ENCODE measurements at places on chromosomes 12 and 14.
A peak's percentile ranks its signal among the peaks of the same experiment; 100 is the strongest.

GRCh38 chr12:33310471-33310870 is 129.1 kb downstream of the SYT10 start:
- no peak for DNase-seq

DNA sequence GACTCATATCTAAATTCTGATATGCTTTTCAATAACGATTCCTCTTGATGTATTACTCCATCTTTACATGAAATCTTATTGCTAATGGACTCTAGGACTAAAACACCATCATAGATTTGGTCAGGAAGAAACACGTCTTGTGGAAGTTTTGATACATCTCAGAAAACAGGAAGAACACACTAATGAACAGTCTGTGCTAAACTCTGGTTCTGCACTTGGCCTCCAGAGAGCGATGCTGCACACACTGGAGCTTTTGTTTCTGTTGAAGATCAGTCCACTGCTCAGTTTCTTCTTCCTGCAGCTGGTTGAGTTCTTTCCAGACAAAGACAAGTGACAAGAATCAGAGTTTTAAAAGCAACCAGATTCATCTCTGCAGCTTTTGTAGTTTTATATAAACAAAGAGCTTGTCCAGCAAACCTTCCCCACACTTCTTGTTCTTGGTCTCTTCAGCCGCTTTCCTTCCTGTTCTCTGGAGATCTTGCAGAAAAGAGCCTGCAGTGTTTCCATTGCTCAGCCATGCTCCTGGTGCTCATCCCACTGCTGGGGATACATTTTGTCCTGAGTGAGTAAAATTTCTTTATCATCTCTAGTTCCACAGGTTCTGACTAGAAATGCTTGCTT is 229.1 kb upstream of the OR4E1 start:
- DNase-seq = no peak

DNA sequence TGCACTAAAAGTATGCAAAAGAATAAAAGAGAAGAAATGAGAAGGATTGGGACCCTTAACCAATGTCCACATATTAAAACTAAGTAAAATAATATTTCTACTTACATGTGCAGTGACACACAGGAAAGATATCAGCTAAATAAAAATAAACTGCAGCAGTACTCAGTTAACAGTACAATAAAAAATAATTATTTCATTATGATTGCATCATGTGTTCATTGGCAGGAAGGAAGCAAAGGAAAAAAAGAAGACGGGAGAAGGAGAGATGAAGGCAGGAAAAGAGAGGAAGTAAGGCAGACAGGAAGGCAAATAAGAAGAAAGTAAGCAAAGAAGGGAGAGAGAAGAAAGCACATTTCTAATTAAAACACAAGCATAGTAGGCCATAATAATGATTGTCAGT is 33.0 kb downstream of the RASSF9 start:
- no peak for DNase-seq

DNA sequence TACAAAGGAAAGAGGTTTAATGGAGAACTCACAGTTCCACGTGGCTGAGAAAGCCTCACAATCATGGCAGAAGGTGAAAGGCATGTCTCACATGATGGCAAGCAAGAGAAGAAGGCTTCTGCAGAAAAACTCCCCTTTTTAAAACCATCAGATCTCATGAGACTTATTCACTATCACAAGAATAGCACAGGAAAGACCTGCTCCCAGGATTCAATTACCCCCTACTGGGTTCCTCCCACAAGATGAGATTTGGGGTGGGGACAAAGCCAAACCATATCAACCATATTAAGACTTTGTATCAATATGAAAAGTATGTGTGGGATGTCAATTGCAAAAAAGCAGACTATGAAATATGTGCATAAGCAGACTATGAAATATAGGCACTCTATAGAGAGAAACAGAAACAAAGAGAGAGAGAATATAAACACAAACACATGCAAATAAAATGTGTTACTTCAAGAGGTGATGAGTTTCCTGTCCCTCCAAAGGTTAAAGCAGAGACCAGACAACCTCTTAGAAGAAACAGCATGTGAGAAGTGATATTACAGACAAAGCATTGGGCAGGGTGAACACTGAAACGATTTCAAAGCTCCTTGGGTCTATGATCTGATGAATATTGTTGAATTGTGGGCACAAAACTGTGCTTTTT is 151.2 kb upstream of the KRR1 start:
- DNase-seq = no peak

GRCh38 chr14:67265131-67265530 is 23.9 kb downstream of the PALS1 start:
- no peak for DNase-seq

DNA sequence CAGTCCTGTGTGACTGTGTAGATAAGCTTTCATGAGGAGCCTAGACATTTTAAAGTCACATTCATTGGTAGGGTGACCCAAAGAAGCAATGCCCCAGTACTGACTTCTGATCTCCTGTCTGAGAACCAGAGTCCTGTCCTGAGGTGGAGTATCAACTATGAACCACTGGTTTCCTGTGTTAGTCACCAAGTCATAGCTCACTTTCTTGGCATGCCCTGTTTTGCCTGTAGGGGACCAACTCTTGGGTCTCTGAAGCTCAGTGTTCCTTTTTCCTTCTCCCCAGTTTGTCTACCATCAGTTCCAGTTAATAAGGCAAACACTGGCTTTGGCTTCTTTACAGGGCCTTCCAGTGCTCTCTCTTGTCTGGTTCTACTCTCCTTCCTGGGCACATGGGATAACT is 97.4 kb downstream of the C12orf75 start:
- no peak for DNase-seq

DNA sequence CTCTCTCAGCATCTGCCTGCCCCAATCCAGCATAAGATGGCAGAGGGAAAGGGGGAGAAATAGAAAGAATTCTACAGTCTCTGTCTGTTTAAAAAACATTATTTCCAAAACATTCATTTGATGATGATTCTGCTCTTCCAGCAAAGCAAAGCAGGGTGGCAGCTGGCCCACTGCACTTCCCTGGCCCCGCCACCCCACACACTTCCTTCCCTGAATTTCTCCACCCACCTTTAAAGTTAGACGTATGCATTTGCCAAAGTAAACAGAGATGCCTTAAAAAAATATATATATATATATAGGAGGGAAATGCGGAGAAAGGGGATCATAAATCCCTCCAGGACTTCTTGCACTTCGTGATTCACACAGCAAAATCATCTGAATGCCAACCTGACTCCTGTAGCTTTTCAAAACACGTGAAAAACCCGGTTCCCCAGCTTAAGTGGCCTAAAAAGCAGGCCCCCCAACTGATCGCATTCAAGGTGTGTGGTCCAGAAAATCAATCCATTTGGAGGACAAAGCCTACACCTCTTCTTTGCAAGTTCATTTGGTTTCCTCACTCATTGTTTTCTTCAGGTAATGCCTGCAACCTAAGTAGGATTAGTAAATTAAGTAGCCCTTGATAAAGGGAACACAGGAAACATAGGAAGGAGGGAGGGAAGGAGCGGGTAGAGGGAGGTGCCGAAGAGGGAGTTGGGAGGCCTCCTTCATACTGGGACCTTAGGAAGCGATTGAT is 68.8 kb downstream of the LLPH start:
- no peak for DNase-seq

- DNase-seq = no peak
Measured at GRCh38 chr14:56660677-56661389, 81.2 kb downstream of the TMEM260 start.

DNA sequence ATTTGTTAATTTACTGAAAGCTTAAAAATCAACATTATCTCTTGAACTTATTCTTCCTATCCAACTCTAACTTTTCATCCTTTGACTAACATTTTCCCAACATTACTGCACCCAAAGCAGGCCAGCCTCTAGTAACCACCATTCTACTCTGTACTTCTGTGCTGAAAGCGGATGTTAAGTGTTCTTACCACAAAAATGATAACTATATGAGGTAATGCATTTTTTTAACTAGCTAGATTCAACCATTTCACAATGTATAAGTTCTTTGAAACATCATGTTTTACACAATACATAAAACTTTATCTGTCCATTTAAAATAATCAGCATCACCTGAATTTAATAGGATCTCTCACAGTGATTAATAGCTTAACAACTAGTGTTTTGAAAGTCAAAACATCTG is 468.5 kb upstream of the MGAT4C start:
- DNase-seq = no peak

DNA sequence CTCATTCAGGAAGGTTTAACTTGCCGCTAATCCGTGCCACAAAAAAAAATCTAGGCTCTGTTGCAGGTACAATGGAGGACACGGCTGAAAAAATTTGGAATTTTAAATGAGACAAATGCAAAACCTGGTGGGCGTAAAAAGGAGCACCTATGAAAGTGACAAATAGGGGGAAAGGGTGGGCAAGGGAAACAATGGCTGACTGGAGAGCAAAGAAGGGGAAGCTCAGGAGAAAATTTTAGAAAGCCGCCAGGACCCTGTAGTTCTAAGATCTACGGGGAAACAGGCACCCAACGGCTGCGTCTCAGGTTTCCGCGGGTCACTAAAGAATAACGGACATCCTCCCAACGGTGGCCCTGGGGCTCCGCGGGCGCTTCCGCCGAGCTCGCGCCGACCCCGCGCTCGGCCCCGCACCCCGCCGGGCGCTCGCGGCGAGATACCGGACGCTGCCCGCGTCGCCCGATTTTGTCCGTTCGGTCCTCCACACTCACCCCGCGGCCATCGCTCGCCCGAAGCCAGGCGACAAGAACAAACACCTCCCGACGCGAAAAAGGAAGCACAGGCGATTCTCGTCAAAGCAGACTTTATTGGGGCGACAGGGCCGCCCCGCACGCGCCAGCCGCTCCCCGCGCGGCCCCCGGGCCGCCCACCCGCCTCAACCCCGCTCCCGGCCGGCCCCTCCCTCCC is 1.1 kb upstream of the YY1 start:
- no peak for DNase-seq

GRCh38 chr14:99213101-99213500 is 58.9 kb downstream of the BCL11B start:
- DNase-seq = no peak

DNA sequence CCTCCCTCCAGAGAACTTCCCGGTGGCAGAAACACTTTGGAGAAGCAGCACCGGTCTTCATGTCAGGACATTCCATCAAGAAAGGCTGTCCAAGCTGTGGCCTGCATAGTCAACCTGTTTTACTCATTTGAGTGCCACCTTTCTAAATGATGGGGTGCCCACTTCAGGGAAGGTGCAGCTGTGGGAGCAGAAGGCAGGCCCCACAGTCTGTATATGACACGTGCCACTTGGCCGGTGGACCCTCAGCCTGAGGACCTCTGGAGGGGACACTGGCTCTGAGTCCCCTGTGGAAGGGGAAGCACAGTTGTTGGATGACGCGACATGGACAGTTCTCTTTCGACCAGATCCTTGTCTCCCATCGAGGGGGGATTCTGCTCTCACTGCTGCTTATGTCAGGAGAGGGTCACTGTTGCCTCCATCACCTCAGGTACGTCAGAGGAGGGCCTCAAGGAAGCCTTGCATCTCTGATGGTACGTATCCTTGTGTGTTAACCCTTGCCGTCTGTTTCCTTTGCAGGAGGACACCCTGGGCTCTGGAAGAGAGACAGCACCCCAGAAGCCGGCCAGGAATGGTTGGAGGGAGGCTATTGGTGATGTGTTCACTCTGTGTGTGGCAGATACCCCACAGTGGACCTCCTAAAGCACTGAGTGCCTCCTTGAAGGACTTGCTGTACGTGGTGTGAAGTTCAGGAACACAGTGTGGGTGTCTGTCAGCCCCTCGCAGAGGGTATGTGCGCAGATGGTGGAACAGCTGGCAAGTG is 132.1 kb upstream of the RTL1 start:
- no peak for DNase-seq

- no peak for DNase-seq
Measured at GRCh38 chr14:80587096-80587724, 354.3 kb downstream of the CEP128 start.

GRCh38 chr14:23095196-23096108 is at the start of gene C14orf119:
Gene C14orf119, plus strand, starts transcription at chr14:23095505. Its CDS starts 2,154 bp downstream, at chr14:23097659.
- DNase-seq = peak; percentile 98

- DNase-seq = no peak
Measured at GRCh38 chr14:31070431-31070830, 44.3 kb upstream of the STRN3 start.

DNA sequence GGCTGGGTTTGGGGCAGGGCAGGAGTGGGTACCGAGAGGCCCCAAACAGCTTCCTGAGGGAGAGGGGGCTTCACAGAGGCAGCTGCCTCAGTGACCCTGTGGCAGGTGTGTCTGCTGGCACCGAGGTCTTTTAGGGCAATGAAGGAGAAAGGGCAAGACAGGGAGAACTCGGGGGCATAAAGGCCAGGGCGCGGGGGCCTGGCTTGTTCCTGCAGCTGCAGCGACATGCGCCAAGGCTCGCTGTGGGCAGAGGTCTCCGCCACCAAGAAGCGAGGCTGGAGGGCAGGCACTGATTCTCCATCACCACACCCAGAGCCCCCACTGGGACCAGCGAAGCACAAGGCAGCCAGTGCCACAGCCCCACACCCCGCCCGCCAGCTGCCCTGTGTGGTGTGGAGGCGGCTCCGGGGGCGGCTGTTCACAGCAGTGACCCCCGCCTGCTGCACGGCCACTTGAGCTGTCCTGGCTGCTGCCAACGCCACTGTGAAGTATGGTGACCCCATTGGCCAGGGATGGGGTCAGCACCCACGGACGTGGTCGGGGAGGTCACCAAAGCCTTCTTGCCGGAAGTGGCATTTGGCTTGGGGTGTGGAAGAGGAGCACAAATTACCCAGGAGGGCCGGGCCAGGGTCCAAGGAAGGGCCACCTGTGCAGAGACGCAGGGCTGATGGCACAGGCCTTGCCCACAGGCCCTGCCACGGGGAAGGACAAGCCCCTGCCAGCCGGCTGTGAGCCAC is 16.4 kb downstream of the BAG5 start:
- DNase-seq = no peak

- DNase-seq = no peak
Measured at GRCh38 chr14:27015065-27015464, 417.2 kb upstream of the NOVA1 start.

DNA sequence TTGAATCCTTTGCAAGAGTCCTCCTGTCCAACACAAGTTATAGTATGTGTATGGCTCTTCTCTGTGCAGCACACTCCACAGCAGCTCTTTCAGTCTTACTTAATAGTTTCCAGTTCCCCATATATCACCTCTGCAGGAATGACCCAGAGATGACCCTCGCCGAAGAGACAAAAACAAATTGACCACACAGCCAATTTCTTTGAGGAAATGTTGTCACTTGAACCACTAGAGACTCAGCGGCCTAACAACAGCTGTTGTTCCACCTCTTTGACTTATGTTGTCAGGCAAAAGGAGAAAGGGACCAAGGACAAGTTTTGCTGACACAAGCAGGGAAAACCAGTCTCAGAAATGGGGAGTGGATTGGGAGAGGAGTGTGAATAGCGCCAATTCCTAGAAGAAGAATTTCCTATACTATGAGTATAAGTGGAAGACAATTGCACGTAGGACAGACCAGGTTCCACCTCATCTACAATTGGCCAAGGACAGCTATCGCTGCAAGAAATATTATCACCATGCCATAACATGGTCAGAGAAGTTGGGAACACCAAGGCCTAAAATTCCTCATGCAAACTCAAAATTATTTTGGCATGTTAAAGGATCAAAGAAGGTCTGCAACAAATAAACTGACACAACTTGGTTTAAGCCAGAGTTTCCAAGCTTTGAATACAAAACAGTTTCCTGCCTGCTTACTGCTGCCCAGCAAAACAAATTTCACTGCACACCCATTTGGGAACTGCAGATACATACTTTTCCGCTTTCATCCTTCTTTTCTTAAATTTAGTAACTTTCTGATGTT is 41.7 kb upstream of the ITPR2 start:
- no peak for DNase-seq

GRCh38 chr12:28936711-28937110 is 212.4 kb upstream of the FAR2 start:
- no peak for DNase-seq

GRCh38 chr12:43352001-43352400 is 200.0 kb downstream of the ADAMTS20 start:
- DNase-seq = no peak

Measured in stimulated activated CD8-positive, alpha-beta memory T cell treated with anti-CD3 and anti-CD28 coated beads, Interleukin-7, amount 100 ng/mL, for 1 hour (primary cell).